ENCODE measurements at places on chromosomes 2 and 18.

DNA sequence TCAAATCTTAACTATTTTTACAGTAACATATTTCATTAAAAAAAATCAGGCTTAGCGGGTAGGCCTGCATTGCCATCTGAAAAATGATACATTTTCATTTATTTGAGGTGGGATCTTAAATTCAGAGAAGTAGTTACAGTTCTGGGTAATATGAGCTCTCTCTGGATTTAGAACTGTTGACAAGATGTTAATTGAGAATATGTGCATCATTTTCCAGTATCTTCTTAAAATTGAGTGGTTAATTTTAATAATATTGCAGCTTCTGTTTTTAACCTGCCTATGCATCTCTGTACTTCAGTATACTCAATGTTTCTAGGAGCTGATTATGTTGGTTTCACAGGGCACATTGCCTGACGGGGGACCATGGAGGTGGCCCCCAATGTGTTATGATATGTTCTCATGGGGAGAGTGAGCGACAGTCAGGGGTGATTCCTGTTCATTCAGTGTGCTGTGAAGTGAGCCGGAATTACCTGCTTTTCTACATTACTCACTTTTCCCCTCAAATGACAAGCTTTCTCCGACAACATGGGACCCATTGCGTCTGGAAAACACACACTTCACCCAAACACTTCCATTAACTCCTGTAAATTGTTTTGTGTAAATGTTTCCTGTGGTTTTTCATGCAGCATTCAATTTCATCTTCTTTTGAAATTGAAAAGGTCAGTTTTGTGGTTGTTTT, 406.2 kb downstream of the MTX2 start:
- no peak for DNase-seq

- peak; percentile 19 for DNase-seq
Measured at GRCh38 chr2:74532222-74532621, 2.5 kb downstream of the HTRA2 start.

DNA sequence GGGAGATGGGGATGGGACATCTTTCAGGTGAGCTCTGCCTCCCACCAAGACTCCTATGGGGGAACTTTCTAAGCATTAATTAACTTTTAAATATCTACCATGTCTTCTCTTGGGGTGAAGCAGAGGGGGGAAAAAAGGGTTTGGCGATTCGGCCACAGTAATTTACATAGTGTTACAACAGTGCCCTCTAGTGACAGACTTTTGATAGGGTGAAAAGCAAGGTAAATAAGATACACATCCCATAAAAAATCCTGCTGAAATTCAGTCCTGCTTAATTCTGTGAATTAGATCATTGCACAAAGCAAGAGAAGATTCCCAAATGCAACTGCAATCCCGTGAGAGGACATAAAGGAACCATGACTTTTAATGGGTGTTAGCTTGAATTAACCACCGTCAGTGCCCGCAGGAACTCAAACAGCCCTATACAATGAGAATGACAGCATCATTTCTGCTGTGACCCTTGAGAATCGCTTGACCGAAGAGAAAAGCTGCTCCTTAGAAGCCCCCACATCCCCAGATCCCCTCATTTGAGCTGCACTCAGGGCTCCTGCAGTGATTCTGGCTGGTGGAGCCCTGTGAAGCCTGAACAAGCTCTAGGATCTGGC, 32.8 kb downstream of the FAM124B start:
- DNase-seq = peak; percentile 9

- DNase-seq = no peak
Measured at GRCh38 chr2:212957624-212958023, 193.8 kb downstream of the IKZF2 start.

DNA sequence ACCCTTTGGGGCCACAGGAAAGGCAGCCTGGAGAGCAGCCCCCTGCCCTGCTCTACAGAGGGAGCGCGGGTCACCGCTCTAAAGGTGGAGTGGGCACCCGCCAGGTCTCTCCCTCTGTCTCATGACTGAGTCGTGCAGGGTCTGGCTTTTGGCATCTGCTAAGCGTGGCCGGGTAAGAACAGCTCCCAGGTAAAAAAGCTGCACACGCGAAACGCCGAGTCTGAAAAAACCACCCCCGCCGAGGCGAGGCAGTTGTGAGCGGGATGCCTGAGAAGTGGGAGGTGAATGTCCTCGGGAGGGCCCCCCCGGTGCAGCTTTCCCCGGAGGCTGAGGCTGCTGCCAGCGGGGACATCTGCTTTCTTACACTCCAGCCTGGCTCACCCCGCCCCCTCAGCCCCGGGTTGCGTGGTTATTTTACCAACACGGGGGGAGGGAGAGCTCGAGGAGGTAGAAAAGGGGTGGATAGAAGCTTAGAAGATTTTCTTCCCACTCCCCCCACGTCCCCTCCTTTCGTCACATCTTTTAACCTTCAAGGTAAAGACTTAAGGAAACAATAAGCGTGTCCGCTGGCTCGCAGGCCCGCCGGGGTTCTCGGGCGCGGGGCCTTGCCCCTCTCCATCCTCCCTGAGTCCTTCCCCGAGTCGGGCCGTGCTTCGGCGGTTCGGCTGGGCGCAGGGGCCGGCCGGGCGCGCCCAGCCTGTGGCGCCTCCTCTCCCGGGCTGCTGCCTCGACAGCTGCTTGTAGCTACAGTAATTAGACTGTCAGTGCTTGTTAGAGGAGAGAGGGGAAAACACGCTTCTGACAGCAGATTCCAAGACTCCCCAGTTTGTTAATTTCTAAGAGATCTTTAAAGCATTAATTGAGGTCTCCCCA, 70.6 kb upstream of the PSMD14 start:
- peak; percentile 37 for DNase-seq

DNA sequence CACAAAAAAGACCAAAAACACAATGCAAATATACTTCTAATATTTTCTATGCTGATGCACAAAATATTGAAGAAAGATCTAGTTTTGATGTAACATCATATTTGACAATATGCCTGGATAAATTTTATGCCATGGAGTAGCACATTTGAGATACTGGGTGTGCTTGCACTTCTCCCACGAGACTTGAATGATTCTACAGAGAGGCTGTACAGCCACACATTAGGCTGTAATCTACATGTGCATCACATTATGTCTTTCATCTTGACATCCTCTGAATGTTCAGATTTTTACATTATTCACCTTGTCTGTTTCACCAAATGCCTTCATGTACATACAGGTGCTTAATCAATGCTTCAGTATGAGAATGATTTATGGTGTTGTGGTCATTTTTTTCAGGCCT, 756.4 kb upstream of the CDH7 start:
- DNase-seq = no peak

DNA sequence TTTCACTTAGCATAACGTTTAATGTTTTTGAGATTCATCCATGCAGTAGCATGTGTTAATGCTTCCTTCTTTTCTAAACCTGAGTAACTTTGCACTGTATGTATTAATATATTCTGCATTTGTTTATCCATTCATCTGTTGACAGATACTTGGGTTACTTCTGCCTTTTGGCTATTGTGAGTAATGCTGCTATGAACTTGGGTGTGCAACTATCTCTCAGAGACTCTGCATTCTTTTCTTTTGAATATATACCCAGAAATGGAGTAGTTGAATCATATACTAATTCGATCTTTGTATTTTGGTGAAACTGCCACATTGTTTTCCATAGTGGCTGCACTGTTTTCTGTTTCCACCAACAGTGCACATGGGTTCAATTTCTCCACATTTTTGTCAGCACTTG, 128.3 kb downstream of the SH3BP4 start:
- no peak for DNase-seq

- DNase-seq = no peak
Measured at GRCh38 chr2:233915128-233915527, 2.0 kb upstream of the TRPM8 start.

- DNase-seq = no peak
Measured at GRCh38 chr18:79552140-79552631, 127.4 kb upstream of the CTDP1 start.

DNA sequence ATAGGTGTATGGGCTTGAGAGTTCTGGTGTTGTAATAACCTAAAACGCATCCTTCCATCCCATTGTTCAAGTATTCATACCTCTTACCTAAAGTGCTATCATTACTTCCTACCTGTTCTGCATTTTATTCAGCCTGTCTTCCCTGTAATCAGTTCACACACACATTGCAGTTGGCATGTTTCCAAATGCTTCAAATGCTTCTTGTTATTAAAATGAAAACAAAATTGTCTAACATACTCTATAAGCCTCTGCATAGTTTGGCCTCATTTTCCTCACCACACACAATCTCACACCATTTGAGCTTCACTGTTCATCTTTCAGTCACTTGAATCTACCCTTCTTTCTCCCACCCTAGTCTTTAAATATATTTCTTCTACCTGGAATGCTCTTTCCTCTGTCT, 1178.2 kb upstream of the NRXN1 start:
- DNase-seq = no peak

GRCh38 chr2:138364554-138365162, 136.9 kb upstream of the SPOPL start:
- no peak for DNase-seq

GRCh38 chr2:42153944-42154581, 15.1 kb upstream of the EML4 start:
- DNase-seq = peak; percentile 69

- DNase-seq = no peak
Measured at GRCh38 chr18:37244618-37245017, 321.0 kb downstream of the CELF4 start.

DNA sequence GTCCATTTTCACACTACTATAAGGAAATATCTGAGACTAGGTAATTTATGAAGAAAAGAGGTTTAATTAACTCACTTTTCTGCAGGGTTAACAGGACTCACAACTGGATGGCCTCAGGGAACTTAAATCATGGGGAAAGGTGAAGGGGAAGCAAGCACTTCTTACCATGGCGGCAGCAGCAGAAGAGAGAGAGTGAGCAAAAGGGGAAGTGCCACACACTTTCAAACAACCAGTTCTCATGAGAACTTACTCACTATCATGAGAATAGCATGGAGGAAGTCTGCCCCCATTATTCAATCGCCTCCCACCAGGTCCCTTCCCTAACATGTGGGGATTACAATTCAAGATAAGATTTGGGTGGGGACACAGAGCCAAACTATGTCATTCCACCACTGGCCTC, 55.1 kb upstream of the NETO1 start:
- DNase-seq = no peak

- DNase-seq = no peak
Measured at GRCh38 chr2:204479557-204479956, 65.7 kb upstream of the PARD3B start.

DNA sequence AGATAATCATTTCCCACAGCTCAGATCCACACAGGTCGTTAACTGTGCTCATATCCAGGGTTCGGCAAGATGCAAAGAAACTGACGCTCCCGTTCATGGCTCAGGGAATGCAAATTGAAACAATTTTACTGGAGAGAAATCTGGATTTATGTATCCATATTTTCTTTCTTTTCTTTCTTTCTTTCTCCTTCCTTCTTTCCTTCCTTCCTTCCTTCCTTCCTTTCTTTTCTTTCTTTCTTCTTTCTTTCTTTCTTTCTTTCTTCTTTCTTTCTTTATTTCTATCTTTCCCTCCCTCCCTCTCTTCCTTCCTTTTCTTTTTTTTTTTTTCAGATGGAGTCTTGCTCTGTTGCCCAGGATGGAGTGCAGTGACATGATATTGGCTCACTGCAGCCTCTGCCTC, 20.0 kb upstream of the POMC start:
- DNase-seq = no peak

DNA sequence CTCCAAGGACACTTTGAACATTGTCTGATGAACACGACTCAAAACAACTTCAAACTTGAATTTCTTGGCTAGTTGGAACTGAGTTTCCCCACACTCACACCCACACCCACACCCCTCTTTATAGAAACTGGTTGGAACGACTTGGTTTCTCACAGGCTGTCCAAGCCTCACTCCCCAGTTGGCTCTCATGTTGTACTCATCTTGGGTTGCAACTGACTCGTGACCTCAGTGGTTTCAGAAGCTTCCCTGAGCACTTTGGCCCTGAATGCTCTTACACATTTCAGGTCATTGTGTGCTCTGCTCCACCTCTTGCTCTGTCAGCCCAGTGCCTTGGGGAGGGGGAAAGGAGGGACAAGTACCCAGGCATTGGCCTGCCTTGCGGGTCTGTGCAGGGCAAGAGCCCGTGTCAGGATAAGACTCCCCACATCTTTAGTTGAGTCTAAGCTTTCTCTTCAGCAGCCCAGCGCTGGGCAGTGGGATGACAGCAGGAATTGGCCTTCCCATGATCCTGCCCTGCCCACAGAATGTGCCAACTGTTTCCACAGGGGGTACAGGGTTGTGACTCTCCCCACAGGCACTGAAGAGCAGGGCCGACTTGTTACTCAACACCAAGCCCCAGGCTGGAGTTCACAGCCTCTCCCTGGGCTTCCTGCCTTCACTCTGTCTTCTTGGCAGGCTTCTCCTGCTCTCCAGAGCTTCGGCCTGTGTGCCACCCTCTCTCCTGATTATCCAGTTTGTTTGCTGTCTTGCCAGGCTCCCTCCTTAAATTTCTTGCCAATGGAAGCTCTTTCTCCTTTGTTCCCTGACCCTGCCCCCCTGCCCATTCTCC, 104.6 kb downstream of the RTN4 start:
- DNase-seq = no peak

GRCh38 chr2:183773775-183774174, 649.5 kb downstream of the NUP35 start:
- no peak for DNase-seq

DNA sequence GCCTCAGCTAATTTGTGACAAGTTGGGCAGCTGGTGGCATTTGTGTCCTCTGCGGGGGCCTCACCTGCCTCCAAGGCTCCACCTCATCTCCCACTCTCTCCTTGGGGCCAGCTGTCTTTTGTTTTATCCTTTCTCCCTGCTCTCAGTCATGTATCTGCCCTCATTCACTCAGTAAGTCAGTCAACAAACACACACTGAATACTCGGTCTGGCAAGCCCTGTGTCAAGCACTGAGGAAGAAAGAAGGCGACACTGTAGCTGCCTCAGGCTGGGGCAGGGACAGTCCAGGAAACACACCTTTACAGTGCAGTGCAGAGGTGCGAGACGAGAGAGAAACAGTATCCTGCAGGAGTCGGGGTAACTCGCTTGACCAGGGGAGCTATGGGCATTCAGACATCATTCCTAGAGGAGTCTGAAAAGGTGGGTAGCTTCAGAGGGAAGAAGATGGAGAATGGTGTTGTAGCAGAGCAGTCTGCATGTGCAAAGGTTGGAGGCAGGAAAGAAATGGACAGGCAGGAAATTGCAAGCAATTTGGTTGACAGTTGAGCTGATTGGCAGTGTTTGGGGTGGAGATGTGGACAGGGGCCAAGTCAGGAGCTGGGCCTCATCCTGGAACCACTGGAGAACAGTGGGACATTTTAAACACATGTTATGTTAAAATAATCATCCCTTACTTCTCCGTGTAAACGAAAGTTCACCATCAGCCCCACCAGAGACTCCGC, 34.9 kb downstream of the SCTR start:
- DNase-seq = no peak

GRCh38 chr2:138182250-138182936, 218.1 kb downstream of the HNMT start:
- no peak for DNase-seq

- peak; percentile 26 for DNase-seq
Measured at GRCh38 chr18:70385474-70385873, 96.6 kb downstream of the SOCS6 start.

GRCh38 chr2:3189961-3190360, 187.7 kb downstream of the EIPR1 start:
- DNase-seq = no peak

- DNase-seq = no peak
Measured at GRCh38 chr2:193276988-193277387, 1082.3 kb upstream of the TMEFF2 start.

GRCh38 chr2:220893411-220893810, 678.7 kb downstream of the EPHA4 start:
- DNase-seq = no peak

Measured in NCI-H526 (cell line).